Dorsolateral prefrontal cortex (tissue), 122 donors: ENCODE measurements at places on chromosomes 6 and 20.
A peak's percentile ranks its signal among the peaks of the same experiment; 100 is the strongest.

DNA sequence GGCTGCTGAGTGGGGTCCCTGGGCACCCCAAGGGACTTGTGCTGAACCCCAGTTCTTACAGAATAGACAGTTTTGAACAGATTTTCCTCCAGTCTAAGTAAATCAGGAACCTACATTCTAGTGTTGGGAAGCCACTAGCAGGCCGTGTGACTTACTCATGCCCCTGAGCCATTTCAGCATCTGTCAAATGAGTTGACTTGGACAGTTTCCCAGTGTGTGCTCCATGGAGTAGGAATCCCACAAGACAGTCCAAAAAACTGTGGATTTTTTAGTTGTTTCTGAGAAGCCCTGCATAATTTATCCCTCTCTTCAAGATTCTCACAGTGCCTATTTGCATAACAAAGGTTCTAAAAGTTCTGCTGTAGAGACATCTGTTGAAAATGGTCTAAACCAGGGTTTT is 2.1 kb downstream of the GABRR2 start:
- peak; percentile 42 for DNase-seq

DNA sequence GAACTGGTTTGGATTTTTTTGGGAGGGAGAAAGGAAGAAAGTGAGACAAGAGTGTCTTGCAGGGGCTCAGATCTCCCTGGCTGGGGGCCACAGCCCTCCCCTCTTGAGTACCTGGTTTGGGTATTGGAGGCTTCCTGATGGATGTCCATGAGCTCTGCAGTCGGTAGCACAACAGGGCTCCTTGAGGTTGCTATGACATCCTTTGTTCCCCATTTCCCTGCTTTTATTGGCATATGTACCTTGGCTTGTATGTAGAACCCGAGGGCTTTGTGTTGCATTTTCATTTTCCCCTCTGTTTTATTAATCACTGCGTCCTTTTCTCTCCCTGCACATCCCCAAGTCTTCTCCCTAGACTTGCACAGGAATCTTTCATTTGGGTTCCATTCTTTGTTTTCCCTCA is 355.5 kb upstream of the TSHZ2 start:
- DNase-seq: no peak

- DNase-seq: no peak
Measured at GRCh38 chr6:132199343-132199742, 201.9 kb downstream of the MOXD1 start.

- no peak for DNase-seq
Measured at GRCh38 chr20:62374331-62375152, 7.4 kb upstream of the LAMA5 start.

GRCh38 chr6:2141644-2142290 is 103.6 kb downstream of the GMDS start:
- no peak for DNase-seq

GRCh38 chr6:158801655-158802294 is 17.4 kb downstream of the EZR start:
- DNase-seq: no peak

GRCh38 chr6:138339024-138339423 is 38.7 kb upstream of the SMIM28 start:
- no peak for DNase-seq

DNA sequence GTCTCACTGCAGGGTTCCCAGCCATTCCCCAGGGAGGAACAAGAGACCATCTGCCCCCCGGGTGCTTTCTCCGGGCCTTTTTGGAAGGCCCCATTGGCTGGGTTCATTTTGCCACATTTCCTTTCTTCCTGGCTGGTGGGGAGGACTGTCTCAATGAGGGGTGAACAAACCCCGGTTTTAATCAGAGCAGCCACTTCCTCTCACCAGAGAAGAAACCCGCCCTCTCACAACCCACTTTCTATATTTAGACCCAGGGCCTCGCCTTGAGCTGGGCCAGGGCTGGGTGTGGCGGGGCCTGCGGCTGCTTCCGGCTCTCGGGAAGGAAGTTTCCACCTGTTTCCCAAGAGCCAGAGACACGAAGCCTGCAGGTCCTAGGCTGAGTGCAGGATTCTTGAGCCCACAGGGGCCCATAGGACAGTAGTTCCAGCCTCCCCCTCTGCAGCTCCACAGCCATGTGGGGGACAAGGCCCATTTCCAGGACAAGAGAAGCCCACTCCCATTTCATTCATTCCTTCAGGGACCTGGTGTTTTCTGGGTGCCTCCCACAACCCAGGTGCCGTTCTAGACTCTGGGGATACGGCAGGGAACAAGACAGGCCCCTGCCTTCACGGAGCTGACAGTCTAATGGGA is 41.8 kb downstream of the RBM38 start:
- DNase-seq: no peak

DNA sequence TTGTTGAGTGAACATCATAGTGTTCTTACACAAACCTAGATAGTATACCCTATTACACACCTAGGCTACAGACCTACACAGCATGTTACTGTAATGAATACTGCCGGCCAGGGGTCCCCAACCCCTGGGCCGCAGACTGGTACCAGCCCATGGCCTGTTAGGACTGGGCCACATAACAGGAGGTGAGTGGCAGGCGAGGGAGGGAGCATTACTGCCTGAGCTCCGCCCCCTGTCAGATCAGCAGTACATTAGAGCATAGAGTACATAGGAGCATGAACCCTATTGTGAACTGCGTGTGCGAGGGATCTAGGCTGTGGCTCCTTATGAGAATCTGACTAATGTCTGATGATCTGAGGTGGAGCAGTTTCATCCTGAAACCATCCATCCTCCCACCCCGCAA is 126.3 kb downstream of the PRND start:
- DNase-seq: no peak

- no peak for DNase-seq
Measured at GRCh38 chr6:155473741-155474140, 18.1 kb upstream of the NOX3 start.

- no peak for DNase-seq
Measured at GRCh38 chr6:164045082-164045481, 630.6 kb downstream of the QKI start.

DNA sequence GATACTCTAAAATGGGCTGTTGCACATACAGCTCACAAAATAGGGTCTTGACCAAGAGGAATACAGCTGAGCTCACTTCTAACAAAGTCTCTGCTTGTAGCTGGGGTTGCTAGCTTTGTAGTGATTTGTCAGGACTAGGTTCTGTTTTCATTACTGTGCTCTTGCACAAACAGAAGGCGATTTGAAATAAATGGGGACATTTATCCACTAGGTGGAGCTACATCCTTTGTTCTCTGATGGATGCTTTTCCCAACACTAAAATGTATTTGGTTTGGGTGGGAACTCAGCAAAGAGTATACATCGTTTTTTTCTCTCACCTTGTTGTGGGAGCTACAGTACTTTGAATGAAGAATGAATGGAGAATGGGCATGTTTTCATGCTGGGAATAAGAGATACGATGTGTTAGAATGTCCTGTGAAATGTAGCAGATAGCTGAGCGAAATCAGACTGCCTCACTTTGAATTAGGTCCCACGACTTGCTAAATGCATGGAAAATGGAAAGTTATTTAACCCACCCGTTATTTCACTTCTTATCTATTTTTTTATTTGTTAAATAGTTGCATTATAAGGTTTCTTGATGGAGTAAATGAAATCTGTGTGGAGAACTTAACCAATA is 494.7 kb upstream of the MAP3K7 start:
- no peak for DNase-seq

DNA sequence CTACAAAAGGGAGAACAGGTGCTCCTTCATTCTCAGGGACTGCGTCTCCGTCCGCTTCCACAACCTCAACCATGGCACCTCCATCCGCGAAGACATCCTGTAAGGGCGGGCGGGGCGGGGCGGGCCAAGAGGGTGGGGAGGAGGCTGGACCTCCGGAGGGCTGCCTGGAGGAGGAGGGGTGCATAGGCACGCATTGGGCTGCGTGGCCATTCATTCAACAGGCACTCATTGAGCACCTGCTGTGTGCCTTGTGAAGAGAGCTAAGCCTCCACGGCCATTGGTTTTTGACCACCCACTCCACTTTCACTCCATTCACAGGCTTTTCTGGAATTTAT is 435 bp downstream of the ZSWIM3 start:
- no peak for DNase-seq

- DNase-seq: no peak
Measured at GRCh38 chr6:100904316-100904715, 23.2 kb upstream of the ASCC3 start.

DNA sequence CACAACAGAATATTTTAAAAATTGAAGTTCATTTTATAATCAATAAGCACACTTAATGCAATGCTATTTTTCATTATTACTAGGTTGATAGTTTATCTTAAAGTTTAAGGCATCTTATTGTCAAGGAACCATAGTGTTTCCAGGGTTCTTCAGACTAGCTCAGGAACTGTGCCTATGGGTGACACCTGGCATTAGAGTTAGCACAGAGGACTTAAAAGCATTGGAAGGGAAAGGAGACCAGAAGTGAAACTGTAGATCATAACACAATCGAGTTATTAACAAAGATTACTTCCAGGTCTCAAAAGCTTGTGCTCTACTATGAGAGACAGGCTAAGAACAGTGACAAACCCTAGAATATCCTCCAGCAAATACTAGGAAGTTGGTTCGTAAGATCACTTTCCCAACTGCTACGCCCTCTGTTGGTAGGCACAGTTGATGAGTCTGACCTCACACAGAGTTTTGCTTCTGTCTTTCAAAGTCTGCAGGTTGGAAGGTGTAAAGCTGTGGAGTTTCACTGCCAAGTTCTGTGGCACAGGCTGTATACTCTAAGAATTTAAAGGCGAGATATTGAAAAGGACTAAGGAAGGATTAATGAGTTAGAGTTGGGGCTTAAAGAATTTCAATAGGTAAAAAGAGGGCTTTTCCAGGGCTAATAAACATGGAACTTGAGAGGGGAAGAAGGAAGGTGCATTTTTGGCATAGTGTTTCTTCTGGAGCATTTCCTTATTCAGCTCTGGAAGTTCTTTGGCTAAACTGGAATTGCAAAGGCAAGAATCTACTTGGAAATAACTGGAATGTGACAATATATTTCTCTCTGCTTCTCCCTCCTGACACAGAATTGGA is 531.3 kb upstream of the JAG1 start:
- no peak for DNase-seq

DNA sequence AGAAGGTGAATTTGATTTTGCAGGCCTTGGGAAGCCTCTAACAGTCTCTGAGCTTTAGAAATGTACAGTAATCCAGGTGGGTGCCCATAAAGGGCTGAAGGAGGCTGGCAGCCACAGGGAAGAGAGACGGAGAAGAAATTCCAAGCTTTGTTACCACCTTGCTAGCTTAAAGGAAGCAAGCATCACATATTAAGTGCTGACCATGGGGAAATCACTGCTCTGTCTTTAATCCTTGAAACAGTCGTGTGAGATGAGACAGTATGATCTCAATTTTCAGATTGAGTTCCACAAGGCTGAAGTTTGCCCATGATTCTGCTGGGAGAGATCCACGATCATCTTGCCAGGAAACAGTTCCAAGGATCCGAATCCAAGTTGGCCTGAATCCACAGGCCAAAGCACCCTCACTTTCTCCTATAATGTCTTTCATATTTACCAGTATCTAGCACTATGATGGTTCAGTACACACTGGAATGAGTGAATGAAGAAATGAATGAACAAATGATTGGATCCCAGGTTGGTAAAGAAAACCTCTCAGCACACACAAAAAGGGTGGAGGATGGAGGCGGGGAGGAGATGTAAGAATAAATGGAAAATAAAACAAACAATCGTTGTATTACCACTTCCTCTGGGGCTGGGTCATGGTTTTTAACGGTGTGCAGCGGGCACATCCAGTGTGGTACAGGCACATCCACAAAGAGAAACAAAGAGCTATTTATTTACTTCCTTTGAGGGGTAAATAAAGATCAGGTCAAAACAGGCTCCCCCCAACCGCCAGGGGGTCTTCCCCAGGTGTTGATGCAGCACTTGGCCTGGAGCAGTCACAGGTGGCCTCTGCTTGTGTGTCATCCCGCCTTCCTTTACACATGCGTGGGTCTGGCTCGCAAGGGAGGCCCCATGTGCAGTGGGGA is 28.2 kb upstream of the TAF8 start:
- no peak for DNase-seq

- no peak for DNase-seq
Measured at GRCh38 chr20:23370274-23370673, 8.3 kb downstream of the GZF1 start.

DNA sequence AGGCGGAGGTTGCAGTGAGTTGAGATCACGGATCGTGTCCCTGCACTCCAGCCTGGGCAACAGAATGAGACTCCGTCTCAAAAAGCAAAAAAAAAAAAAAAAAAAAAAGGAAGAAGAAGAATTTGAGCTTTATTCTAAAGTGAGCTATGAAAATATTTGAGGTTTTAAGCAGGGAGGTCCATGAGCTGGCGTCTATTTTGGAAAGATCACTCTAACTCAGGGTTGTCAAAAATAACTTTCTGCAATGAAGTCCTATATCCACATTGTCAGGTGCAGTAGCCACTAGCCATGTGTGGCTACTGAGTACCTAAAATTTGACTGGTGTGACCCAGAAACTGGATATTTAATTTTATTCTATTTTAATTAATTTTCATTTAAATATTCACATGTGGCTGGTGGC is 217.1 kb downstream of the PTPRT start:
- DNase-seq: no peak

DNA sequence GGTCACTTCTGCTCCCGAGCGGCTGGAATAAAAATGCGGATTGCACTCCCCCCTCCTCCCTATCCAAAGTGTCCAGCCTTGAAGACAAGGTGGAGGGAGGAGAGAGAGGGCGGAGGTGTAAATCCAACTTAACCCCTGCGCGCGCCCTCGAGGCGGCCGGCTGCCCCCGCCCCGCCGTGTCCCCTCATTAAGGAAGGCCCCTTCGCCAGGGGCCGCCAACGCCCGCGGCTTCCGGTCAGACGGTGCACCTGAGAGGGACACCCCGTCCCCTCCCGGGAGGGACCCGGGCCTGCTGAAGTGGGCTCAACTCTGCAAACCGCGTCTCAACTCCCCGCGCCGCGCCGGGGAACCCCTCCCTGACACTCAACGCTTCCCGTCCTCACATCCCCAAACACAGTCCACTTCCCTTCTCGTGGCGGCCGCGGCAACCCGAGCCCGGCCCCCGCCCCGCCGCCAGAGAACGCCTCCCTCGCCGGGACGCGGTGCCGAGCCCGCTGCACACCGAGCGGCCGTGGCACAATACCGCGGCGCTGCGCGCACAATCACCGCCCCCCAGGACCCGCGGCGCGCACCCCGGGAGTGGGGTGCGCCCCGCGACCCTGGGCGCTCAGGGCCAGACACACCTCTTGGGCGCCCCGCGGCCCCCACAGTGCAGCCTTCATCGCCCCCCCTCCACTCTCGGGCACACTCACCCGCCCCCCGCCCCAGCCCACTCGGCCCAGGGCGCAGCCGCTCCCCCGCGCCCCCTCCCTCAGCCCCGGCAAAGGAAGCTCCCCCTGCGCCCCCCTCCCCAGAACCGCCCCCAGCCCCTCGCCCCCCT is 102.5 kb downstream of the NOL4L start:
- DNase-seq: no peak
